ENCODE measurements at places on chromosomes 1 and 21. TPM values are rescaled to one million over a fixed set of nuclear protein-coding genes. Genes with fewer than 3 reads are reported as not detected.

Gene TMEM125
- polyA plus RNA-seq = 17.9 TPM

Gene GPX7
- 71.2 TPM for polyA plus RNA-seq

Gene TRIM58
- 1.7 TPM for polyA plus RNA-seq

Gene HES5
- 0.24 TPM for polyA plus RNA-seq

Gene E2F2
- polyA plus RNA-seq = 4.6 TPM

Gene KIF17
- polyA plus RNA-seq = 7.1 TPM

Gene SLC16A4
- polyA plus RNA-seq = 78.8 TPM

Gene PACC1
- polyA plus RNA-seq = 11.5 TPM

Gene NOS1AP
- 9.0 TPM for polyA plus RNA-seq

Gene NT5C1A
- 0.27 TPM for polyA plus RNA-seq

Gene BNIPL
- polyA plus RNA-seq = 4.0 TPM

Gene FNDC5
- 47.7 TPM for polyA plus RNA-seq

Gene TBX19
- polyA plus RNA-seq = 2.3 TPM

Gene KRTAP12-3
- not detected for polyA plus RNA-seq

Gene OR6K6
- not detected for polyA plus RNA-seq

Gene CHTOP
- polyA plus RNA-seq = 118 TPM

Gene PRRX1
- 1.5 TPM for polyA plus RNA-seq

Gene FOXD3
- polyA plus RNA-seq = 0.22 TPM

Gene LCE3D
- polyA plus RNA-seq = not detected

Gene RXFP4
- 0.14 TPM for polyA plus RNA-seq

Gene AADACL4
- 2.4 TPM for polyA plus RNA-seq

Gene LIPI
- polyA plus RNA-seq = 1.0 TPM

Gene FAM163A
- polyA plus RNA-seq = 0.58 TPM

Gene ZBTB8B
- 0.81 TPM for polyA plus RNA-seq

Gene LCK
- polyA plus RNA-seq = 6.2 TPM

Gene B3GALT5
- 1.6 TPM for polyA plus RNA-seq

Gene KRTAP20-4
- polyA plus RNA-seq = not detected
